ENCODE measurements at places on chromosomes 11 and 22. TPM values are rescaled to one million over a fixed set of nuclear protein-coding genes. Genes with fewer than 3 reads are reported as not detected.
A peak's percentile ranks its signal among the peaks of the same experiment; 100 is the strongest.

- H3K27me3 ChIP-seq: no peaks in the 10 kb centered on the region
- H3K27ac ChIP-seq: no peak overlapping the region
- H3K36me3 ChIP-seq: no peaks in the 10 kb centered on the region
- no peak overlapping the region for H3K4me3 ChIP-seq
Observed at GRCh38 chr11:10483584-10483983, 28.5 kb downstream of the AMPD3 start.

GRCh38 chr22:35888181-35888870 is 140.3 kb downstream of the RBFOX2 start:
- DNase-seq: no peak
- no peak overlapping the region for H3K4me3 ChIP-seq
- no peak overlapping the region for H3K27ac ChIP-seq
- peaks cover 6% of the 10 kb centered on the region for H3K4me1 ChIP-seq

DNA sequence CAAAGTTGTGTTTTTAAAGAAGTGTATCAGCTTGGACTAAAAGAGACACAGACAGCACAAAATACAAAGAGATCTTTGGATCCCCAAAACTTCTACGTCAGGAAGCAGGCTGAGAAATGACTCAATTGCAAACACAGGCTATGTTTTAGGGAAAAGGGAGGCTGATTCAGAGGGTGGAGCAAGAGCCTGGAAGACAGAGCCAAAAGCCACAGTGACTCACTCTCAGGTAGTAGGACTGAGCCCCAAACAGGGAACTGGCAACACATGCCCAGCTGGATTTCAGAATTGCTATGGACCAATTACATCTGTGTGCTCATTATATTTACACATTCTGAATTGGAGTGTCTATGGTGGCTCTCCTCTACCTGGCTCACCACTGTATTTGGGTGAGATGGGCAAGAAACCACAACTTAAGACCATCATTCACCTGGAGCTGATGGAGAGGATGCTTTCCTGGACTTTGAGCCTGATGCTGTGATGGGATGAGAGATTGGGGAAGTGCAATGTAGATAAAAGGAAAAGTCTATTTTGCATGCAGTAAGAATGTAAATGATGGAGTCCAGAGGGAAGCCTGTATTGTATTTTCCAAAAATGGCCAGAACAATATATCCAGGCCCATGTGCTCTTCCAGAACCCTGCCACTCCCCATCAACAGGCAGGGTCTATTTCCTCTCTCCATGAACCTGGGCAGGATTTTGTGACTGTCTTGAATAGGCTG is 20.8 kb upstream of the LINC01488 start:
- no peak overlapping the region for H3K27ac ChIP-seq
- H3K36me3 ChIP-seq: no peaks in the 10 kb centered on the region
- no peak for DNase-seq
- no peak overlapping the region for H3K4me3 ChIP-seq
- no peaks in the 10 kb centered on the region for H3K27me3 ChIP-seq
- H3K4me1 ChIP-seq: peaks cover 4% of the 10 kb centered on the region

GRCh38 chr22:26529345-26529744 is 17.1 kb upstream of the TFIP11 start:
- H3K27ac ChIP-seq: peak overlapping the region; percentile 77
- DNase-seq: peak; percentile 73
- H3K36me3 ChIP-seq: peaks cover 3% of the 10 kb centered on the region
- peaks cover 64% of the 10 kb centered on the region for H3K4me1 ChIP-seq
- H3K4me3 ChIP-seq: no peak overlapping the region

DNA sequence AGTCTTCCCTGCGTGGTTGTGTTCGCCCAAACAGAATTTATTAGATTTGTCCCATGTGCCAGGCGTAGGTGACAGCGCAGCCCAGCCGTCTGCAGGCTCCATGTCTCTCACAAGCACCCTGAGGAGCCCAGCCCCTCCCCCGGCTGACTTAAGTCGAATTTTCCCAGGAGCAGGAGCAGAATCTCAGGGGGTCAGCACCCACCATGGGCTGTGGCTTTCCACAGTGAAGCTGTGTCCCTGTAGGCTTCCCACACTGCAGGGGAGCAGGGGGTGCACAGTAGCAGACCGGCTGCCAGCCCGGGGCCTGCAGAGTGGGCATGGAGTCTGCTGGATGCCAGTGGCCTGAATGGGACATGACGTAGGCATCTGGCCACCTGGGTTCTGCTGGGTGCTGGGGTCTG is 16.0 kb downstream of the PARVG start:
- no peak for DNase-seq
- H3K27me3 ChIP-seq: no peaks in the 10 kb centered on the region
- H3K36me3 ChIP-seq: no peaks in the 10 kb centered on the region
- H3K4me3 ChIP-seq: no peak overlapping the region
- no peaks in the 10 kb centered on the region for H3K4me1 ChIP-seq

- no peak overlapping the region for H3K27ac ChIP-seq
- H3K27me3 ChIP-seq: no peaks in the 10 kb centered on the region
- no peak overlapping the region for H3K4me3 ChIP-seq
- no peak for DNase-seq
- peaks cover 10% of the 10 kb centered on the region for H3K36me3 ChIP-seq
Observed at GRCh38 chr11:9516113-9516512, 55.3 kb downstream of the ZNF143 start.

DNA sequence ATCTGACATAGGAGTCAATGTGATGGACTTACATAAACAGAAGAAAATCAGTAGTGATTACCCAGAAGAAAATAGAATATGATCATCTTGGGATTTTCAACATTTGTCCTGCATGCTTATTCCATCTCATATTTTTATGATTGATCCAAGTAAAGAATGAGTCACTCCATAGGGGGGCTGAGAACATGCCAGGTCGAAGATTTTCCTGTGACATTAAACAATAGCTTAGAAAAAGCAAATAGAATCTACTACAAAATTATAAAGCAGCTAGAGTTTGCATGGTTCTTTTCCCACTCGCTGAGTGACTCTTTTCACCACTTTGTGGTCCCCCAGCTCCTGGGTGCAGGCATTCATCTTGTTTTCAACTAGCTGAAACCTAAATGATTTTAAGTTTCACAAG is 56.3 kb downstream of the DDI1 start:
- no peaks in the 10 kb centered on the region for H3K27me3 ChIP-seq
- H3K27ac ChIP-seq: no peak overlapping the region
- no peaks in the 10 kb centered on the region for H3K36me3 ChIP-seq
- H3K4me3 ChIP-seq: no peak overlapping the region

DNA sequence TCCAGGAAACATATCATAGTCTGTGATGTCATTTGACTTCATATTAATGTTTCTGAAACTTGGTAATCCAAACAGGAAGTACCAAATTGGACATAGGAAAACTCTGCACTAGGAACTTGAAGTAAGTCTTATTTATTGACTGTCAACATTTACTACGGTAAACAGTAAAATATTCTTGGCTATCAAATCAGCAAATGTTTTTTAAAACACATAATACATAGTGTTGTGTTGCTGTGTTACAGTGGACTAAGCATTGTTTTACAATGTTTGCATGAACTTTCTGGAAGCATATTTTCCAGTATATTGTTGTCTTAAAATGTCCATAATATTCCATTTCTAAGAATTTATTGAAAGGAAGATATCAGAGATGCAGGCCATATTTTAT is 2.8 kb upstream of the OR51E2 start:
- H3K36me3 ChIP-seq: no peaks in the 10 kb centered on the region
- H3K4me3 ChIP-seq: no peak overlapping the region
- H3K4me1 ChIP-seq: peaks cover 14% of the 10 kb centered on the region

The NOX4 gene
- not detected for total RNA-seq

The OR8G1 gene
- total RNA-seq: not detected
